Activated CD4-positive, CD25-positive, alpha-beta regulatory T cell (primary cell): ENCODE measurements at places on chromosomes 2 and 18.
A peak's percentile ranks its signal among the peaks of the same experiment; 100 is the strongest.

GRCh38 chr18:31819106-31819924, 58.6 kb upstream of the SLC25A52 start:
- DNase-seq = no peak

- DNase-seq = no peak
Measured at GRCh38 chr2:221272729-221273128, 299.4 kb downstream of the EPHA4 start.

- no peak for DNase-seq
Measured at GRCh38 chr2:116988303-116988702, 826.2 kb upstream of the DDX18 start.

- no peak for DNase-seq
Measured at GRCh38 chr2:206974551-206974950, 35.2 kb downstream of the CPO start.

DNA sequence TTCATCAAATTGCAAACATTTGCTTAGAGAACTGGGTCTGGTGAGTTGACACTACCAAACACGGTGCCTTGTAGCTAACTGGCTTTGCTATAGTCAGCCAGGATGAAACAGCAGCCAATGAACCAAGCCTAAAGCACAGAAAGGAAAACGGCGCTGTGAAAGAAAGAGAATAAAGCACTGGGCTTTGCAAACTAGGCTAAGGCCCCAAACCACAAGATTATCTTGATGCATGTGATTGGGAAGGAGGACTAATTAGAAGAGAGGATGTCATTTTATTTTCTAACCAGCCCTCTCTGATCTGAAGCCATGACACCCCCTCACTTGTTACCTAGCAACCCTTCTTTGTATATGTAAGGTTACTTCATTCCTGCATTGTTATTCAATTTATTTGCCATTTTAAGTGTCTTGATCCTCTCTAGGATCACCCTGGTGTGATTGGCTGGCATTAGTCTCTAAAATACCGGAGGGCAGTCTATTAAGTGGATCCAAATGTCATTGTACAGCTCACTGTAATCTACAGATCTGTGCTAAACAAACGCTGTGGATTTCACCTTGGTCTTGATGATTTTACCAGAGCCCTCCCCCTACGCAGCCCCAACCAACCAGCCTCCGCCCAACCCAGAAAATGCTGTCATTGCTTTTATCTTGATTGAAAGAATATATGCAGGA, 395.4 kb upstream of the ACVR2A start:
- DNase-seq = peak; percentile 1

- no peak for DNase-seq
Measured at GRCh38 chr2:88549616-88550292, 77.5 kb downstream of the EIF2AK3 start.

DNA sequence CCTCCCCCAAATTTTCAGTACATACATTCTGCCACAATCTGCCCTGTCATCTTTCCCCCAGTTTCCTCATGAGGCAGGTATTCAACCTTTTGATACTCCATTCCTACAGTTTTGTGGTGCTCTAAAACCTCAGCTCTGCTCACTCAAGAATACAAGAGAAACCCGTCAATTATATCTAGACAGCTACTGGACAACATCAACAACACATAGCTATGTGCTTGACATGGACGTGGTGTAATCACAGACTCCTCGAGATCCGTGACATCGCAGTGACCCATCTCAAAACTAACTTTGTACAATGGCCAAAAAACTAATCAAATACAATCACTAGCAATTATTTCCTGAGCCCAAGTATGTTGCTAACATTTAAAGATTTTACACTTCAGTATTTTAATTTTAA, 23.6 kb downstream of the WDSUB1 start:
- DNase-seq = no peak

DNA sequence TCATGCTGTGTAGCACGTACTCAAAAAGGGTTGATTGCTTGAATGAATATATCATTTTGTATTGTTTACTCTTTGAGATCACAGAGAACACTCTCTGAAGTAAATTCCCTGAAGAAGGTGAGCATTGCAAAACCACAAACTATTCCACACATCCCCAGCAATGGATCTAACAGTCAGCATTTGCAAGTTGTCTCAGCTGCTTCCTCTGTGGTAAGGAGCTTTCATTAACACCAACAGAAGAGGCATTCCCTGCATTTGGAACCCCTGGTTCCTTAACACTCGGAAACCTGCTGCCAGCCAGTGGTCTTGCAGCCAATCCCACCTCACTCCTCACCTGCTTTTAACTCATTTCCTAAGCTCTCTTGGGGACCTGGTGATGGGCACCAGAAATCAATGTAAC, 108.4 kb downstream of the IRS1 start:
- no peak for DNase-seq

DNA sequence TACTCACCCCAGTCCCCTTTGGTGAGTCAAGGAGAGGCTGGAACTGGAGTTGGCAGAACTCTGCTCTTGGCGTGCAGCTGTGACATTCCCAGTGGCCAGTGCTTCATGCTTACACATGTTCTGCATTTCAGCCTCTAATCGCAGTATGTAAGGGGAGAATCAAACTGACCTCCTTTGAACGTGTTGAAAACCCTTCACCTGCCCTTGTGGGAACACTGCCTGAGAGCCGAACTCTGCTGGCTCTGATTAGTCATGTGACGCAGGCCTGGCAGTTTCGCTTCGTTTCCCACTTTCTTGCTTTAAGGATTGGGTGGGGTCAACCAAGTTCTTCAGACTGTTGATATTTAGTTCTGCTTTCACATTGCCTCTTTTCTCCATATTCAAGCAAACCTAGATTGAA, 173.8 kb upstream of the BCL2L11 start:
- DNase-seq = no peak

DNA sequence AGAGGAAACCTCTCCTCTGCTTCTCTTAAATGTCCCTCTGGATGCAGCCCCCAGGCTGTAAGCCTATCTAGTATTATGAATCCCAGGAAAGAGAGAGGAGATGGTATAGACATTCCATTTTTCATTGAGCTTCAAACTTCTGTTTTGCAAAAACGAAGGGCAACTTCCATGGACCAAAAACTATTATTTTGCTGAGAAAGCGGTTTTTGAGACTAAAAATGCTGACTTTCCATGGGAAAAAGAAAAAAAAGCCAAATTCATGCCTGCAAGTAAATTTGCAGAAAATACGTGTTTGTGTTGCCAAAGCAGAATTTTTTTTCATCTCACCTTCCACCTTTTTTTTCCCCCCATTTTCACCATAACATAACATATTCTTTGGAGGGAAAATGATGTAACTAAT, 272.5 kb upstream of the CELF4 start:
- DNase-seq = no peak

DNA sequence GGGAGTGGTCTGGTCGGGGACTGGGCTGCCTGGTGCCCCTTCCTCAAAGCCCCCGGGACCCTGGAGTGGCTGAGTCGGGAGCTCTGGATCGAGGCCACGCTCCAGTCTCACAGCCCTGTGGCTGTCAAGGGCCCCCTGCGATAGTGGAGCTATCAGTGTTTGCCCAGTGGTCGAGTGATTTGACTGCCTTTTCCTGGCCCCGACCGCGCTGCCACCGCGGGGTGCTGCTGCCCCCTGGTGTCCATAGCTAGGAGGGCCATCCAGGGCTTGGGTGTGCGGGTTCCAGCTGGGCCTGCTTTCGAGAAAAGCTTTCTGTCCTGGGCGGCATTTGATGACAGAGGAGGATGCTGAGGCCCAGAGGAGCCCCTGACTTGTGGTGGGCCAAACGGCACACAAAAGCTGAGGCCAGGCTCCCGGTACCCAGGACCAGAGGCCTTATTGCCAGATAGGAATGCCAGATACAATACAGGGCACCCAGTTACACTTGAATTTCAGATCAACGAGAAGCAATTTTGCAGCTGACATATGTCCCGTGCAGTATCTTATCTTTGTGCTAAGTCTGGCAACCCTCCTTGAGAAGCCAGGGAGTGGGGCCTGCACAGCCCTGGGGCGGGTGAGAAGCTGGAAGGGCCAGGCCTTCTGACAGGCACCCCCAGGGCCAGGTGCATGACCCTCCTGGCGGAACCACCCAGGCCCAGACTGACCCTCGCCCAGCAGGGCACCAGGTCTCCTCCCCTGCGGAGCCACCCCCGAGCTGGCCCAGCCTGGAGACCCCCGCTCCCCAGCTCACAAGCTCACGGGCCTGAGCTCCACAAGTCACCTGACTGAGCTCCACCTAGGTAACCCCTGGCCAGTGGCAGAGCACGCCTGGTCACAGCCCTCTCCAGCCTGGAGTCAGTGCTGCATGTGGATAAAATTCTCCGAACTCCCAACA, 13.0 kb downstream of the ODC1 start:
- peak; percentile 42 for DNase-seq

GRCh38 chr18:61001138-61001537, 332.1 kb upstream of the CDH20 start:
- DNase-seq = no peak

GRCh38 chr2:216402751-216403150, 9.5 kb upstream of the SMARCAL1 start:
- DNase-seq = no peak

GRCh38 chr18:63603772-63604171, 16.6 kb downstream of the SERPINB13 start:
- no peak for DNase-seq

DNA sequence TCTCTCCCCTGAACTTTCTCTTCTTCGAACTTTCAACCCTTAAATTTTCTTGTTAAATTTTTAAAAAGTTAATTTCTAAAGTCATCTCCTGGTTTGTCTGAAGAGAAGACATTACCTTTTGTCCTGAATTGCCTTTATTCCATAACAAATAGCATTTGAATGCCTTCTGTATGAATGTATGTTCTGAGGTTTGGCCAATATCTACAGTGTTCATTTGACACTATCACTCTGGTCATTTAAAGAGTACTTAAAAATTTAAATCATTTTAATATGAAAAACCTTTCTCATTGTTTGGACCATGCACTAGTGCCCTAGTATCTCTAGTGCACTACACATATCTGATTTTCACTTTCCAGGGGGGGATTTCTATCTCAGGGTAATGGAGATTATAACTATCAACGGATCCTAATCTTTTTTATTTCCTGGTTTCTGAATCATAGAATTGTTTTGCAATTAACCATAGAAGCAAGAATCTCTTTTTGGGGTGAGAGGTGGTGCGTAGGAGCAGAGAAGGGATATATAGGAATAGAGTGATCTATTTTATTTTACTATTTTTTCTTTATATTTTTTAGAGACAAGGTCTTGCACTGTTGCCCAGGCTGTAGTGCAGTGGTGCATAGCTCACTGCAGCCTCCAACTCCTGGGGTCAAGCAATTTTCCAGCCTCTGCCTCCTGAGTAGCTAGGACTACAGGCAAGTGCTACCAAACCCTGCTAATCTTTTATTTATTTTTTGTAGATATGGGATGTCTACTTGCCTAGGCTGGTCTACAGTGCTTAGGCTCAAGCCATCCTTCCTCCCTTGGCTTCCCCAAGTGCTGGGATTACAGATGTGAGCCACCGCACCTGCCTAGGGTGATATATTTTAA, 25.5 kb downstream of the TANC1 start:
- no peak for DNase-seq

DNA sequence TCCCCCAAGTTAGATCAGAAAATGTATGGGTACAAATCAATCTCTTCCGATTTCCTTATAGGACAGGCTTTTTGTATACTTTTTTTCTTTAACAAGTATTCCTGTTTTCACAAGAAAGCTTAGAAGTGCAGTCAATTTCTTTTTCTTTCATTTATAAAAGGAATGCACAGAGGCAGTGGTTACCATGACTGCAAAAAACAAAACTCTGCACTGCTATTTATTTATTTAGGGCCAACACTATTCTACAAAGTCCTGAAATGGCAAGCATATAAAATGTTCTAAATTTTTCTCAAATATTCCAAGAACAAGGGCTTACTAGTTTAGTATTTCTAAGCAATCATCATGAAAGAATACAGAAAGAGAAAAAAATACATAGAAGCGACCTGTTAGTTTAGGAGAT, 22.2 kb downstream of the ATAD2B start:
- DNase-seq = no peak

DNA sequence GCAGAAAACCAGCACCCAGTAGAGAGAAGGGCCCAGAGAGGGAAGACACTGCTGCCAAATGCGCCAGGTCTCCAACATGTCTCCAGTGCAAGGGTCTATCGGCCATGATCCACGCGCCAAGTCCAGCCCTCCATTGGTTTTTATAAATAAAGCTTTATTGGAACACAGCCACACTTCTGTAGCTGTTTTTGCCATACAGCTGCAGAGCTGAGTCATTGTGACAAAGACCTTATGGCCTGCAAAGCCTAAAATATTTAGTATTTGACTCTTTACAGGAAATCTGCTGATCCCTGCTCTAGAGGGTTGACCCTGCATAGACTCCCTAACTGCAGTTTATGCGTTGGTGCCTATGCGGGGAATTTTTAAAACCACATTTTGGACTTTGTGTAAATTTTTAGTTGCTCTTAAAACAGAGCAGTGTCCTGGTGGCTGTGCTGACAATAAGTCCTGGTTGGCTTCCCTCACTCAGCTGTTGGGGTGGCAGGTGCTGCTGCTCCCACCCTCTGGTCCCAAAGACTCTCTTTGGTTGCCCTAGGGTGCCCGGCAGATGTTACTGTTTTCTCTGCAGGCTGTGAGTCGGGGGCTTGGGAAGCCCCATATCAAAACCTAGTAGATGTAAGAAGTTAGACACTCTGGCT, 154.9 kb downstream of the CTIF start:
- no peak for DNase-seq

GRCh38 chr18:44743631-44744030, 62.9 kb downstream of the SETBP1 start:
- no peak for DNase-seq

GRCh38 chr2:216352653-216353270, 19.5 kb downstream of the MARCHF4 start:
- DNase-seq = no peak

DNA sequence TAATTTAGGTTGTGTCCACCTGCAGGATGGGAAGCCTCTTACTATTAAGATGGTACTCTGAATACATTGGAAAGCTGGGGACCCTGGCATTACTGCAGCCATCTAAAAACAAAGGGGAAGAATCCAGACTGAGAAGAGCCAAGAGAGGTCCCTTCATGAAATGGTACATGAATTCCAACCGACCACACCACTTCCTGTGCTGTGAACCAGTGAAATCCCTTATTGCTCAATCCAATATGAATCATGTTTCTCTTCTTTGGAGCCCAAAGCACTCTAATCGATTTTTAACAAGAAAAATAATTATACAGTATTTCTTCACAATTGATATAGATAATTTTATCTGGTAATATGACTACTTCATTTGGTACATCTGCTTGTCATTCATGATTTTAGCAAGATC, 479.7 kb upstream of the RAB6C start:
- DNase-seq = no peak

DNA sequence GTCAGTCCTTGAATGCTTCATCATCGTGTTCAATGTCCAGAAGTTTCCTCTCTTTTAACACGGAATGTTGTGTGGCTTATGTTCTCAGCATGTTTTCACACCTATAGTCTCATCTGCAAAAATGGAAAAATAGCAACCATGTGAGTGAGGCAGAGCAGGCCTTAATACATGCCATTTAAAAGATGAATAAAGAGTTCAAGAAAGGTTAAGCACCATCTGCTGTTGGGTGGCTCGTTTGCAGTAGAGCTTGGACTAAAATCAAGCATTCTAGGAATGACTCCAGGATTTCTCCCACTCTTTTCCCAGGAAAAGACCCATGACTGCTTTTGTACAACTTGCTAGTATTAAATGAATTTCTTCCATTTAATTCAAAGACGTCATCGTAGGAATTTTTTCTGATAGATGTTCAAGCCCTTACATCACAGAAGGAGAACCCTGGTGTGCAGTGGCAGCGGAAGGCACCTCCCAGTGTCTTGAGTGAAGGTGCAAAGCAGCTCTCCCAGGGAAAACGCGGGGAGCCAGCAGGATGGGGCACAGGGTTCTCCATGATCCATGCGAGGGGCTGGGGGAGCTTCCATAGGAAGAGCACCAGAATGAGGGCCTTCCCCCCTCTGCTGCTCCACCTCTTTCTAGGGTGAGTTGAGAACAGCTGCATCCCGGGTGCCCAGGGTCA, 9.6 kb downstream of the DCDC2C start:
- DNase-seq = no peak

- DNase-seq = no peak
Measured at GRCh38 chr2:234100686-234101085, 50.2 kb downstream of the SPP2 start.
